ENCODE measurements at places on chromosomes 12 and 14.

- no peak for DNase-seq
Observed at GRCh38 chr14:85291731-85292130, 238.2 kb upstream of the FLRT2 start.

- no peak for DNase-seq
Observed at GRCh38 chr14:45028107-45028626, 55.7 kb upstream of the PRPF39 start.

GRCh38 chr12:130014485-130014807 is 110.6 kb upstream of the TMEM132D start:
- no peak for DNase-seq

- no peak for DNase-seq
Observed at GRCh38 chr12:18483698-18484325, 222.5 kb downstream of the PIK3C2G start.

DNA sequence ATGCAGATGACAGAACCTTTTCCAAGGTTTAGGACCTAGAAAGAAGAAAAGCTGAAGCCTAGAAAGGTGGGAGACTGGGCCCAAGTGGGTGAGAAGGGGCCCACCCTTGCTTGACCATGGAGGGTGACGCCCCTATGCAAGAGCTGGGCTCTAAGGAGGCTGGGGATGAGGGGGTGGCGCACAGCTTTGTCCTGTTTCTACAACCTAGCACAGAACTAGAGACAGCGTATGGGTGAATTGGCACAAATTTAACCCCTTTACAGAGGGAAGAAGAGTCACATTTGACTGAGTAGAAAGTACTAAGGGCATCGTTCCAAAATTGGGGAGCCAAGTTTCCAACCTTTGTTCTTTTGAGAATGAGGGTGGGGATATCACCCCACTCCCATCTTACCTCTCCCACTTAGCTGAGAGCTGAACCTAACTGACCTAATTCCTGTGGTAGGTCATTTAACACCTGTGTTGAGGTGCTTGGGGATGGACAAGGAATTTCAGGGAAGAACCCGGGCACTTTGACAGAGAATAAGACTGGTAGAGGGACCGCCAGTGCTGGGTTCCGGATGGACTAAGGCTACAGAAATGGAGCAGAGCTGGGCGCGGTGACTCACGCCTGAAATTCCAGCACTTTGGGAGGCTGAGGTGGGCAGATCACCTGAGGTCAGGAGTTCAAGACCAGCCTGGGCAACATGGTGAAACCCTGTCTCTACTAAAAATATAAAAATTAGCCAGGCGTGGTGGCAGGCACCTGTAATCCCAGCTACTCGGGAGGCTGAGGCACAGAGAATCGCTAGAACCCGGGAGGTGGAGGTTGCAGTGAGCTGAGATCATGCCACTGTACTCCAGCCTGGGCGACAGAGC is 5.2 kb downstream of the NFKBIA start:
- DNase-seq: no peak

- no peak for DNase-seq
Observed at GRCh38 chr12:8860165-8860961, 37.9 kb downstream of the A2ML1 start.

DNA sequence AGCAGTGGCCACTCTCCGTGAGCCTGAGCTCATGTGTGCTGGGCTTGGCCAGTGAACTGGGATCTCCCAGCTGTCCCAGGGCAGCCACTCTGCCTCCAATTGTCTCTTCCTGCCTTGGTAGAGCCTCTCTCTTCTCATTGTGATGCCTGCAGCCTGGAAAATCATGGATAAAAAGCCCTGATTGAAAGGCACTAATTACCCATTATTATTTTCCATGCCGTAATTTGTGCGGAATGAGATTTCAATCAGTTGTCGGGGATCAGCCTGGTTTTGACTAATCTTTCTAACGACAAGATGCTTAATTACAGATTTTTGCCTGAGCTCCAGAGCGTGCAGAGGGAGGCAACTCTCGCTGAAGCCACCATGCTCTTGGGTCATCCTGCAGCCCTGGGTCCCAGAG is 52.7 kb downstream of the ESRRB start:
- no peak for DNase-seq

- DNase-seq: no peak
Observed at GRCh38 chr12:12616512-12617310, 5.0 kb downstream of the CREBL2 start.

- DNase-seq: no peak
Observed at GRCh38 chr14:104938960-104939359, 14.3 kb downstream of the PLD4 start.

- no peak for DNase-seq
Observed at GRCh38 chr12:77615332-77615731, 215.4 kb upstream of the NAV3 start.

GRCh38 chr14:44803239-44803905 is 158.4 kb downstream of the KLHL28 start:
- DNase-seq: no peak

GRCh38 chr14:48546996-48547395 is 871.6 kb upstream of the MDGA2 start:
- DNase-seq: no peak

DNA sequence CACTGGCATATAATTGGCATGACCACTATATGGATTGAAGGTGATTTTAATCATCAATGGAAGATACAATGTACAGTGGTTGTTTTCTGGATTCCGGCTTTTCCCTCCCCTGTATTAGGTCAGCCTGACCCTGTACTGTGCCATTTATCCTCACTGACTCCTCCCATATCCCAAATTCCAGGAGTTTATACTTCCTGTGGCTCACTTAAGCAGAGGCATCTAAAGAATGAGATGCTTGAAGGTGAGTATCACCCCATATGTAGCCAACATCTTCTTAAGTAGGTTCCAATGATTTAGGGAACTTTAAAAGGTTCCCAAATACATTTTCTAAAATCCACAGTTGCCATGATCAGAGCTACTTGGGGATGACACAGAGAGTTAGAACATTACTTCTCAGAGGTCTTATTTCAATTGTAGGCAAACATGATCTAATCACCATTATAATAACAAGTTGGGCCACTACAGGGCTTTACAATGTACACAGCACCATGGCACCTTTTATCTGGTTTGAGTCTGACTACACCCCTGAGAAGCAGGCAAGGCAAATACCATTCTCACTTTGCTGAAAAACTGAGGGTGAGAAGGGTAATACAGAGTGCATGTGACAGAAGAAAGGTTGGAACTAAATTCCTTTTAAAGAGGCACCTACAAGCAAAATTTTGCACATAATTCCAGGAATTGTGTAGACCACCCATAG is 212.3 kb upstream of the GARIN6 start:
- DNase-seq: no peak

GRCh38 chr12:66047411-66048021 is 83.0 kb downstream of the LLPH start:
- DNase-seq: no peak

- DNase-seq: no peak
Observed at GRCh38 chr12:88141425-88141773, 489 bp downstream of the CEP290 start.

GRCh38 chr14:32381869-32382268 is 52.8 kb downstream of the AKAP6 start:
- no peak for DNase-seq

DNA sequence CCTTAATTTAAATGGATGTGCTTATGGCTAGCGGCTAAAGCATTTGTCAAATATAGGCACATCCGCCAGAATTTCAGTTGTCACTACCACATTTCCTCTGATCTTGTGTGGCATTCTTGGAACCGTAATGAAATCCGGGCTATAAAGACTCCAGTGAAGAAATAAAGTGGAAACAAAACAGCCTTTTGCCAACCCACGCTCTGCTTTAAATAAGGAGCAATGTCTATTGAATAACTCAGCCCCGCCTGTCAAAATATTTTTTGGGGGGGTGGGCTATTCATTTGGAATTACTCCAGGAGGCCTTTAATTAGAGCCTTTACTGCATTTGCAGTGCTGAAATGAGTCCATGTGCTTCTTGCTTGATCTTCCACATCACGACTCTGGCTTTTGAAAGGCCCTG is 179.6 kb upstream of the RPH3A start:
- DNase-seq: no peak

DNA sequence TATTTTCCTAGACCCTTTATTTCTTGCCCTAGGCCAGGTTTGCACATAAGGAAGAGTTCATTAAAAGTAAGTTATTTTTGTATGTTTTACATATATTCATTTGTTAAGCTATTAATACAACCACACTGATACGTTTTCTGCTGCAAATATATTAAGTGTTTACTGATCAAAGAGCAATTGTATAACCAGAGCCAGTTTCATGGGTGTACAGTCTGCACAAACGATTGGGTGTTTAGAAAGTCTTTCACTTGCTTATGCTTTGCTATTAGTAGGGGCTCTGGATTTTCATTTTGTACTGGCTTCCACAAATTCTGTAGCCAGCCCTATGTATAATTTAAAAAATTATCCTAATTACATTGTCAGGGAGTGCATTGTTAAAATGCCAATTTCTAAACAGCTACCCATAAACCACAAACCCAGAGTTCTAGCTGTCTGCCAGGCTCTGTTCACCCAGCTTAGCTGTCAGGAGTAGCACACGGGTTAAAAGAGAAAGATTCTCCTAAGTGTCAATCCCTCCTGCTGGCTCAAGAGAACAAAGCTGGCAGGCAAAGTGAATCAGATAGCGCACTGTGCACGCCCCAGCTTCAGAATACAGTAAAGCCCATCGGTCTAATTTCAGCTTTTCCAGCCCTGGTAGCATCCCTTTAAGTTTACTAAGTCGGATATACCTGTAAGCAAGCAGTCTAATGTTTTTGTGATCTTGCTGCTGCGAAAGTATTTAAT is 151.0 kb upstream of the LMO3 start:
- no peak for DNase-seq

- no peak for DNase-seq
Observed at GRCh38 chr14:77212943-77213678, 31.5 kb downstream of the TMEM63C start.

- DNase-seq: no peak
Observed at GRCh38 chr12:101229841-101230241, 19.8 kb upstream of the SLC5A8 start.

- no peak for DNase-seq
Observed at GRCh38 chr12:53601296-53601847, 24.8 kb downstream of the ATF7 start.

DNA sequence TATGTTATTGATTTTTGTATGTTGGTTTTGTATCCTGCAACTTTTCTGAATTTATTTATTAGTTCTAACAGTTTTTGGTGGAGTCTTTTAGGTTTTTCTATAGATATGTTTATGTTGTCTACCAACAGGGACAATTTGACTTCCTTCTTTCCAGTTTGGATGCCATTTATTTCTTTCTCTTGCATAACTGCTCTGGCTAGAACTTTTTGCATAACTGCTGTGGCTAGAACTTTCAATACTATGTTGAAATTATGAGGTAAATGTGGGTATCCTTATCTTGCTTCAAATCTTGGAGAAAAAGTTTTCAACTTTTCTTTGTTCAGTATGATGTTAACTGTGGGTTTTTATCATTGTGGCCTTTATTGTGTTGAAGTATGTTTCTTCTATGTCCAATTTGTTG is 39.9 kb upstream of the PLBD1 start:
- no peak for DNase-seq

GRCh38 chr14:99806836-99807235 is 13.6 kb downstream of the EML1 start:
- peak; percentile 8 for DNase-seq

GRCh38 chr12:107241411-107241810 is 148.1 kb upstream of the CRY1 start:
- DNase-seq: no peak

DNA sequence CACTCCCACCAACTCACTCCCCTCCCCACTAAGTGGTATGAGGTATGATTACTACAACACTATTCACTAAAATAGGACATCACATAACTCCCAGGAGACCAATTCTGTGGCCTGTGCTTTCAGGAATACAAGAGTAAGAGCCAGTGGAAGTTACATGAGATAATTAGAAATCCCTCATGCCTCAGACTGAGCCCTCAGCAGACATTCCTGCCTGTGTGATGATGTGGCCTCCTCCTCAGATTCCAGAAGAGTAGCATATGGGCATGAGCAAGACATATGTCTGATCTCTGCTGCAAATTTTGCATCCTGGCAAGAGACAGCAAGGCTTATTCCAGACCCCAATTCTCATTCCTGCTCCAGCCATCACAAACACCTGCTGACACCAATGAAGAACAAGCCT is 46.0 kb upstream of the BMP4 start:
- DNase-seq: no peak

DNA sequence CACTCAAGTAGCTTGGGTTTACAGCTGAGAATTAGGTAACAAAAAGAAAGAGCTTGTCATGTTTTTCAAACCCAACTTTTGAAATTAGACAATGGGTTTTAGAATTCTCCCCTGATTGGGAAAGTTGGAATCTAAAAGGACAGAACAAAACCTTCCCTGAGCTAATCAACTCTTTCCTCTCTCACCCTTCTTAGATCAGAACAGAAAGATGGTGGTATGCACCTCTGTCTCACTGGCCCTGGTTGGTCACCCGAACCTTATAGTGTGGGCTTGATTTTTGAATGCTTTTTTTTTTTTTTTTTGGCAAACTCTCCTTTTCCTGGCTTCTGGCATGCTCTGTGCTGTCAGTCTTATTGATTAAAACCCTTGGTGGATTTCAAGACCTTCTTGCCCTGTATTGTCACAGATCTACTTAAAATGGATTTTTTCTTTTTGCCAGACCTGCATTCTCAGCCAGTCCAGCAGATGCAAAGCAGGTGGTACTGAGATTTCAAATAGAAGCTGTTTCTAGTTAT is 251.1 kb upstream of the RMST start:
- no peak for DNase-seq

GRCh38 chr12:67910360-67911274 is 78.6 kb upstream of the IFNG-AS1 start:
- DNase-seq: no peak

DNA sequence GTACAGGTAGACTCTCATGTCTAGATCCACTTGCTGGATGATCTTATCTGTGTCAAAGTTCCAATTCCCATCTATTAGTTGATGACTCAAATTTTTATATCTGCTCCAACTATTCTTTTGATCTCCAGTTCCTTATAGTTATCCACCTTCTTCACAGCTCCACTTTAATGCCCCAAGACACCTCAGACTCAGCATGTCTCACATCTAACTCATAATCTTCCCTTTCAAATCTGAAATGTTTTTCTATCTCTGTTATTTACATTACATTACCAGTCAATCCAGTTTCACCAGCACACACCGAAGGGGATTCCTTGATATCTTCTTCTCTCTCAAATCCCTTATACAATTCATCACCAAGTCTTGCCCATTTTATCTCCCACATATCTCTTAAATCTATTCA is 3.7 kb upstream of the METAP2 start:
- DNase-seq: no peak

DNA sequence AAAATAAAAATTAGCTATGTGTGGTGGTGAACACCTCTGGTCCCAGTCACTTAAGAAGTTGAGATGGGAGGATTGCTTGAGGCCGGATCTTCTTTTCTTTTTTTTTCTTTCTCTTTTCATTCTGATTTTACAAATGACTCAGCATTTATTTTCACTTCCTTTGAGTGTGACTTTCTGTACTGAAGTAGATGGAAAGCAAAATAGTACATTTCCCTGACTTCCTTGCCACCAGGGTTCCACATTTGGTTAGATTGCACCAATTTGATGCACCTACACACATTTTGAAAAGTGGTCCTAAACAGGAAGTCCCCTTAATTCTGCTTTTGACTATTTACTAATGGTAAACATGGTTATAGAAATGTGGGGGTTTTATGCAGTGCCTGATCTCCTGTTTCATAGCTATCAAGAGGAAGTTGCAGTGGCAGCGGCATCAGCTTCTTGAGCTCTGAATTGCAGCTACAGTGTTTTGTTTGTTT is 13.0 kb upstream of the LEMD3 start:
- DNase-seq: no peak

- no peak for DNase-seq
Observed at GRCh38 chr14:30218907-30219306, 291.3 kb upstream of the PRKD1 start.

Measured in coronary artery (tissue), 2 donors.